ENCODE measurements at places on chromosomes 13 and 19.

GRCh38 chr19:41699231-41699967 is 9.0 kb upstream of the CEACAM5 start:
- DNase-seq, result no peak

DNA sequence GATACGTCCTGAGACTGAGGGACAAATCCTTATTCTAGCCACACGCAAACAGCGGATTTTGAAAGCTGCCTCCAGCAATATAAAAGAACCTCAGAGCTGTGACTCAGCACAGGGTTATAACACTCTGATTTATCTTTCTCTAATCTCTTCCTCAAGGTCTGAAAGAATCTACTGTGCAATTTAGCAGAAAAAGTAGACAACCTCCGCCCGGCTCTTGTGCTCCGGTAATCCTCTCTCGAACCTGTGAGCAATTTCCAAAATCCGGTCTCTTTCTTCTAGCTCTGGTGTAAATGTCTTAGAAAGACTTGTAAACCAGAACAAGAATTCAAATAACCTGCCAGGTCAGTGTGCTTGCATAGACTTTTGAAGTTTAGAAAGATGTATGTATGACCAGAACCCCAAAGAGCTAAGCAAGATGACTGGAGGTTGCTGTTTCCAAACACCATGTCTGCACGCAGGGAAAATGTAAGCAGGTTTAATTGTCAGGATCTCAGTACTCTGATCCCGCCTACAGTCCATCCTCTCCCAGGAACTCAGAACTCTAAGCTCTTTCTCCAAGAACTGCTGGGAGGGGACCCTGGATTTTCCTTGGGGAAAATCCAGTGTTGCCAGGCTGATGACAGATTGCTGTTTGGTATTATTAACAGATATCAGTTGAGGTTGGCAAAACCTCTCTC is 338.1 kb downstream of the RFC3 start:
- no peak for DNase-seq

- peak; percentile 6 for DNase-seq
These were observed at the start of gene ARHGEF7 for GRCh38 chr13:111115061-111115964. Gene ARHGEF7 (plus strand): TSS chr13:111115310. CDS start chr13:111115527, 217 bp downstream.

DNA sequence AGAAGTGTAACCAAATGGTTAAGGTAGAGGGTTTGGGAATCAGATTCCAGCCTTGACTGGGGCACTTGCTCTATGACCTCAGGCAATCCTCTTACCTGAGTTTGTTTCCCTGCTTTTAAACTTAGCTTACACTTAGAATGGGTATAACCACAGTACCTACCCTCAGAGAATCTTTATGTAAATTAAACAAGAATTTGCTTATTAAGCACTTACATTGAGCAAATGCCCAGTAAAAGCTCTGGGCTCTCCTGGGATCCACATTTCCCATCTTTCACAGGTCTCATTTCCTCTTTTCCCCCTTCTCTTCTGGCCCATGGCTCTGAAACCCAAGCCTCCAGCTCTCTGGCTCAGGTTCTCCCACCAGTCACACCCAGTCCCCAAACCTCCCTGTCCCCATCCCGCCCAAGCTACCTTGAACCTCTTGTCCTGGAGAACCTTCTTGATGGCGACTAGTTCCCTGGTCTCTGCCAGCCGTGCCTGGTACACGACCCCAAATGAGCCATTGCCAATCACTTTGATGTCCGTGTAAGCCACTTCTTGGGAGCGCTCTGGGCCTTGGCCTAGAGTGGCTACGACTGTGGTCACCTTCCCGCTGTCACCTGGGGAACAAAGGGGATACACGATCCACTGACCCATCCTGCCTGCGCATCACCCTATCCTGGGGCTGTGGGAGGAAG is 2.7 kb downstream of the GSK3A start:
- DNase-seq, result no peak

DNA sequence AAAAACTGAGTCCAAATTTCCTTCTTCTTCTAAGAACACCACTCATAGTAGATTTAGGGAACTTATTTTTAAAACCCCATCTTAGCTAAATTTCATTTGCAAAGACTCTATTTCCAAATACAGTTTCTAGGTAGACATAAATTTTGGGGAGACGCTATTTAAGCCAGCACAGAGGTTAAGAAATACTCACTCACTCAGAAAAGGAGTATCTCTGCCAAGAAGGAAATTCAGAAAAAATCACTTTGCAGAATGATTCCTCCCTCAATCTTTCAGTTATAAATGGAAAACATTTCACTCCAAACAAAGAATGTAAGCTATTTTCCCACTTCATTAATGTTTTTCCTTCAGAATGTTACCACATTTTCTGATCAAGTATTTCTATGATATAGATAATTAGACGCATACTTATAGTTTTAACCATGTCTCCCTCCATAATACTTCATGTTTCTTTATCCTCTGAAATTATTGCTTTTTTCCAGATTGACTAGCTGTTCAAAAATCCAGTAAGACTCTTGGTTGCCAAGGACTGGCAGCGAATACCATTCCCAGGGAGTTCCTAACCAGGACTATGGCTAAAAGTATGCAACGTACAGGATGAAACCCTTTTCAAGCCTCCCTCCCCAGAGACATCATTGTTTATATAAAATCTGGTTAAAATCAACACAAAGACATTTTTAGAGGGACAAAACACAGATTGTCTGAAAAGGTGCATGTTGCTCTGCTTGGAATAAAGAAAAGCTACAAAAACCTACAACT is 52.5 kb upstream of the RXFP2 start:
- DNase-seq, result no peak

All from stimulated activated naive CD8-positive, alpha-beta T cell treated with anti-CD3 and anti-CD28 coated beads, Interleukin-15, Interleukin-2, amounts not matched to agents 100 U/mL and 50 U/mL, for 24 hours (primary cell).